Astrocyte (in vitro differentiated cells and primary cell): ENCODE measurements at places on chromosomes 6 and 20.

GRCh38 chr6:44921798-44922197, 406.3 kb upstream of the RUNX2 start:
- DNase-seq, result no peak

GRCh38 chr20:63641146-63641791, 12.0 kb downstream of the STMN3 start:
- no peak for DNase-seq

DNA sequence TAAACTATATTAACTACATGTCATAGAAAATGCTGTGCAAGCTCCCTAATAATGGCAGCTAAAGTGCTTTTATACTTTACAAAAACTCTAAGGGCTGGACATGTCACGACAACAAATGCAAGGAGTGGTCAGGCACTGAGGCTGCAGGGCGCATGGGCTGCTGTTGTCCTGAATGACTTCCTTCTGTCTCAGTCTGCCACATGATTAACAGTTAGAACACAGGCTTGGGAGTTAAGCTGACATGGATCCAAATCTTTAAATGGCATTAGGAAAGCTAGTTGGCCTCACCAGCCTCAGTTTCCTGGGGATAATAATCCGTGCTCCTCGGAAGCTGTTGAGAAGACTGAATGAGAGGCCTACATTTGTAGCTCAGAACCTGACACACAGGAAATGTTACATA, 57.4 kb downstream of the PREP start:
- DNase-seq, result no peak

GRCh38 chr20:63825331-63826118, 5.5 kb downstream of the ZBTB46 start:
- no peak for DNase-seq

DNA sequence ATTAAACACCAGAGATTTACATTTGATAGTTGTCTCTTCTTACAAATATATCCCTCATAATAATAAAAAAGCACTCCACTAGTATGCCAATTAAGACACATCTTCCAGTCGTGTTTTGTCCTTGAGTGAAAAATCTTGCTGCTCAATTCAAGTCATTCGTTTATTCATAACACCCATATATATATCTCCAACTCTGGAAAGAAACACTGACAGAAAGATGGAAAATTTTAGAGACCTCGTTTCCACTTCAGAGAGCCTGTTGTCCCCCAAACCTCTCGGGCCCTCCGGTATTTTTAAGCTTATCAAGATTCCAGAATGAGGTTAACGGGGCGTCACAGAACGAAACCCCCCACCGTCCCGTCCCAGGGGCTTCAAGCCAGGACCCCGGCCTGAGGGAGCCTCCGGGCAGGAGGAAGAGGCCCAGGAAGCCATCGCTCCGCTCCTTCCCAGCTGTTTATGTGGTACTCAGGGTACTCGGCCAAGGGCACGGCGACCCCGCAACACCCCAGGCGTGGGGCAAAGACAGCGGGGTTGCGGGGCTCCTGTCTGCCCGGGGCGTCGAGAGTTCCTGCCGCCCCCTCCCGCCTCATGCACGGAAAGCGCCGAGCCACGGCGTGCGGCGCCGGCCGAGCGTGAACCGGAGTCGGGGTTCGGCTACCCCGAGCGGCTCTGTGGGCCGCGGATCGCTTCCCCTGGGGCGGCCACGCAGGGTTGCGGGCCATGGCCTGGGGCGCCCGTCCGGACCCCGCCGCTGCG, 623 bp upstream of the SNX9 start:
- no peak for DNase-seq
